ENCODE measurements at places on chromosomes 5 and 9.

DNA sequence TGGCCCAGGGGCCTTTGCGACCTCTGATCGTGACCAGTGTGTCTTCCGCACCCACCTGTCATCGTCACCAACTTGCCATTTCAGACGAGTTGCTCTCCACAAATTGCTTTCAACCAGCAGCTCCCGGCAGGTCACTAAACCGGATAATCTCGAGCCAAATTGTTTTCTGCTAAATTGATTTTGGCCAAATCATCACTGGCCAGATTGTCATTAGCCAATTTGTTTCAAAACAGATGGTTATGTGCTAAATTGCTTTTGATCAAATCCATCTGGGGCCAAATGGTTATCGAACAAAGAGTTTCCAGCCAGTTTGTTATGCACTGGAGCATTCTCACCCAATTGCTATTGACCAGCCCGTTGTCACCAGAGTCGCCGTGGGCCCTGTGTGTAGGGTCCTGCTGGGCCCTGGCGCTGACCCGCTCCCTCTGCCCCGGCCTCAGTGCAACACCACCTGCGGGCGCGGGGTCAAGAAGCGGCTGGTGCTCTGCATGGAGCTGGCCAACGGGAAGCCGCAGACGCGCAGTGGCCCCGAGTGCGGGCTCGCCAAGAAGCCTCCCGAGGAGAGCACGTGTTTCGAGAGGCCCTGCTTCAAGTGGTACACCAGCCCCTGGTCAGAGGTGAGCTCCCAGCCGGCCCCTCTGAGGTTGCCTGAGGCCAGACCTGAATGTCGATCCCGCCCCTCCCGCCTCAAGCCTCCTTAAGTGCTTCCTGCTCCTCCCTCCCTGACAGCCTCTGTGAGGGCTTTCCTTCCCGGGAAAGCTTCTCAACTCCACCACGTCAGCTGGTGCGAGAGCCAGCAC lies 35.6 kb downstream of the ADAMTSL2 start:
- no peak for DNase-seq

- DNase-seq = no peak
Observed at GRCh38 chr5:40623480-40624420, 56.0 kb upstream of the PTGER4 start.

- no peak for DNase-seq
Observed at GRCh38 chr9:81633952-81634854, 55.1 kb downstream of the TLE1 start.

GRCh38 chr5:111259636-111260035 lies 35.5 kb downstream of the CAMK4 start:
- no peak for DNase-seq

GRCh38 chr5:76789991-76790581 lies 28.7 kb upstream of the F2RL1 start:
- DNase-seq = peak; percentile 18

DNA sequence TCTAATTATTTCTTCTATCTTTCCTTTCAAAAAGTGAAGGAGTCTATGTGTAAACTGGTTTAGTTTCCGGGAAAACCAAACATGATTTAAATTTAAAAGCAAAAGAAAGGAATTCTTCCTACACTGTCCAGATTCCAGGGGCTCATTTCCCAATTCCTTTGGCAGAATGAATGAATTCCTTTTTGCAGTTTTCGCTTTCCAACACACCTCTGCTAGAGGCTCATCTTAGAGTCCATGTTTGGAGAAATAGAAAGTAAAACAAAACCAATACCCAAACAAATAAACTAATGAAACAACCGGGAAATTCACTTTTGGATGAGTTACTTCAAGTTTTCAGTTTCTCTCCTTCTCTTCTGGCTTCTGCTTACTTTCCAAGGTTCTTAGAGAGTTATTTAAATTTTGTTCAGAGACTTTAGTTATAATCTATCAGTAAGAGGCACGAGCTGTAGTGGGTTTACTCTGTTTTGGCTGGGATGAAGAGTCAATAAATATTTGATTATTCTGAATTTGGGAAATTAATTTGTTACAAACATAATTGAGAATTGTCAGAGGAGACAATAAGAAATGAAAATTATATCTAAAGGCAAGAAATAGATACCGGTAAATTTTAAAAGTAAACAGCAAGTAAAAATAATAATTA lies 365.0 kb upstream of the CDH9 start:
- DNase-seq = no peak

DNA sequence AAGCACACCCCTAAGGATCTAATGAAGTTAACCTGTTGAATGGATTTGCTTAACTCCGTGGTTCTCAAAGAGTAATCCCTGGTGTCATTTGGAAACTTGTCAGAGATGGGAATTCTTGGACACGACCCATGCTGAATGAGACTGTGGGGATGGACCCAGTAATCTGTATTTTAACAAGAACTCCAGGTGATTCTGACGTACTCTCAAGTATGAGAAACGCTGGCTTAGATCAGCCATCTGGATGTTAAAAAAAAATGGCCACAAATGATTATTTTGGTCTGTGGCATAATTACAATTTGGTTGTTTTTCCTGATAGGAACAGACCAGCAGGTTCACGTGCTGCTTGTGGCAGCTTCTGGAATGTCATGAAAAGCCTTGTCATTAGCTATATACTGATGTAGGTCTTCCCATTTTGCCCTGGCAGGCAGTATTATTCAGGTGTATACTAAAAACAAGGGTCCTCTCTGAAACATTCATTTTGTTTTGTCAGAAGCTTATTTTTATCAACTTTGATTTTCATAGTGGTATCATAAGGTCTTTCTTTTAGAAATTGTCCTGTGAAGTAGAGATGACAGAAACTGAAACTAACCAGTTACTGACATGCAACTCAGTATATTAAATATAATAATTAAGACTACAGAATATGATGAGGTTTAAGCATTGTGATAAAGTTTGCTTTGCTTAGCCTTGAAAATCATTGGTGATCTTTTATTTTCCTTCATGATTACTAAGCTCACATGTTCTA lies 15.4 kb downstream of the CPEB4 start:
- no peak for DNase-seq

DNA sequence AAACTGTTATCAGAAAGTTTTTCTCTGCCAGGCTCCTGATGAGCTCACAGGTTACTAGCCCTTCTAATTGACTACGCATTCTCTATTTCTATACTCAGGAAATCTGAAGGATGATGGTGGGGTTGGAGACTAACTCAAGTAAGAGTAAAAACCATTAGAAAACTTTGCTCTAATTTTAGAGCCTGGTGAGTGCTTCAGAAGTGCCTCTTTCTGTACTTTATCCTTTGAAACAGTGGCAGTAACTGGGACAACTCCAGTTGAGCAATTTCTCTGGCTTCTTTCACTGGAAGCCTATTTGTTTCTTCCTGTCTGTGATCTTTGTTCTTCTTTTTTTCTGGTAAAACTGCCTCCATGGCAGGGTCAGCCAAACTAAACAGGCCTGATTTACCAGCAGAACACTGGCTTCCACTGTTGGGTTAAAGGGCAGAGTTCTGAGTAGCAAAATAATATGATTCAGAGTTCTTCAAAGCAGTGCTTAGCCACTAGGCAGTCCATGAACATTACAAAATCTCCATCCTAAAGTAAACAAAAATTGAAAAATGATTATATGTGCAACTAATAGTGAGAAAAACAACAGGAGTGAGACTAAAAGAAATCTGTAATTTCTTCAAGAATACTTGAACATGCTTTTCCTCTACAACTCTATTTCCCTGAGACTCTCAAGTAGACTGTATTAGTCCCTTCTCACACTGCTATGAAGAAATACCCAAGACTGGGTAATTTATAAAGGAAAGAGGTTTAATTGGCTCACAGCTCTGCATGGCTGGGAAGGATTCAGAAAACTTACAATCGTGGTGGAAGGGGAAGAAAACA lies 79.8 kb downstream of the MROH2B start:
- DNase-seq = no peak

- DNase-seq = peak; percentile 48
Observed at GRCh38 chr5:108093186-108093585, 288.7 kb downstream of the FBXL17 start.

DNA sequence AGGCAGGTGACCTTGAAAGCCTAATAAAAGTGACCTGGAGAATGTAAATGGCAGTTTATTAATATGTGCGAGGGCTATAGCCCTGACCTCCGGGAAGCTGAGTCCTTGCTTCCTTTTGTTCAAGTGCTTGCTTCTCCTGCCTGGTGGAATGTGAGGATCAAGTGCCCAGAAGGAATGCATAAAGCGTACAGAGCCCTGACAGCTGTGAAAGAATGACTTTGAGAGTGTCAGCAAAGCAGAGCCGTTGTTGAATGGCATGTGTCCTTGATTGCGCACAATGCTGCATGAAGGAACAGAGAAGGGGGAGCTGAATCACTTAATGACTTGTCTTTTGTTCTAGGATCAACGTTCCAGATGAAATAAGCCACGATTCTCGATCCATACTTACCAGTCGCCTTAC lies 133.0 kb downstream of the SLF1 start:
- DNase-seq = no peak

GRCh38 chr5:127810707-127811490 lies 107.7 kb downstream of the CCDC192 start:
- DNase-seq = no peak

- DNase-seq = no peak
Observed at GRCh38 chr9:112203536-112203935, 28.4 kb upstream of the SUSD1 start.

- DNase-seq = no peak
Observed at GRCh38 chr5:141515946-141516671, 27.2 kb downstream of the PCDHGC5 start.

DNA sequence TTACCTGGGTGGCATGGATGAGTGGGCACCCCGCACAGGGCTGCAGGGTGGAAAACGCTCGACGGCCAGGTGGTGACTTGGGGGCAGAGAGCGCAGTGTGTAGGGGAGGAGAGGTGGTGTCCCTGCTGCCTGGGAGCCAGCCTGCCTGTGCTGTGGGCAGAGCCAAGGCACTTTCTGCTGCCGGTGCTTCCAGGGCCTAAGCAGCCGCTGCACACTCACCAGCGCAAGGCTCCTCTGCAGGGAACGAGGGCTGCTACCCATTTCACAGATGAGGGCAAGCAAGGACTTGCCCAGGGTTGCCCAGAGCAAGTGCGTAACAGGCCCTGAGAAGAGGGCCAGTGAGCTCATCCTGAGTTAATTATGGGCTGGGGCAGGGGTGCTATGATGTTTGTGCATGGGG lies 62.5 kb downstream of the CRB2 start:
- DNase-seq = no peak

GRCh38 chr5:131264451-131265099 lies 722 bp downstream of the CDC42SE2 start:
- DNase-seq = no peak

DNA sequence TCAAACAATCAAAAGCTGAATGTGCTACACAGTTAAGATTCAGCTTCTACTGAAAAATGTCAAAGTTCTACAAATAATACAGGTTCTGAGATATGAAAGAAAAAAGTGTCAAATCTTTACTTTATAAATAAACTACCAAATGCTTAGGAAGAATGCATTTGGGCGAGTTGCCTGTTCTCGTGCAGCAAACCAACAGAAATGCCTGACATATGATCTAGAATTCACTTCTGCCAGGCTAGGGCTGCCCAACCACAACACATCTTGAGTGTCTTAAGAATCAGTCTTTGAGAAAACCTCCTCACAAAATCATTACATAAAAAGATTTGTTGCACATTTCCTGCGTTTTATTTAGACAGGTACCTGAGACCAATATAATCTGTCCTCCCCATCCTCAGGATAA lies 42.2 kb downstream of the ANKH start:
- peak; percentile 33 for DNase-seq

- no peak for DNase-seq
Observed at GRCh38 chr9:104983491-104983890, 55.5 kb upstream of the ABCA1 start.
